ENCODE measurements at places on chromosomes 13 and 19.

- no peak for DNase-seq
Observed at GRCh38 chr19:18804643-18805042, 13.5 kb upstream of the COMP start.

GRCh38 chr19:51702103-51702824 is 9.1 kb downstream of the SPACA6 start:
- DNase-seq: no peak

- no peak for DNase-seq
Observed at GRCh38 chr19:1893791-1894190, 8.5 kb upstream of the ABHD17A start.

GRCh38 chr13:101556676-101557123 is 104.2 kb downstream of the ITGBL1 start:
- no peak for DNase-seq

- no peak for DNase-seq
Observed at GRCh38 chr19:1567848-1568227, 287 bp downstream of the MEX3D start.

DNA sequence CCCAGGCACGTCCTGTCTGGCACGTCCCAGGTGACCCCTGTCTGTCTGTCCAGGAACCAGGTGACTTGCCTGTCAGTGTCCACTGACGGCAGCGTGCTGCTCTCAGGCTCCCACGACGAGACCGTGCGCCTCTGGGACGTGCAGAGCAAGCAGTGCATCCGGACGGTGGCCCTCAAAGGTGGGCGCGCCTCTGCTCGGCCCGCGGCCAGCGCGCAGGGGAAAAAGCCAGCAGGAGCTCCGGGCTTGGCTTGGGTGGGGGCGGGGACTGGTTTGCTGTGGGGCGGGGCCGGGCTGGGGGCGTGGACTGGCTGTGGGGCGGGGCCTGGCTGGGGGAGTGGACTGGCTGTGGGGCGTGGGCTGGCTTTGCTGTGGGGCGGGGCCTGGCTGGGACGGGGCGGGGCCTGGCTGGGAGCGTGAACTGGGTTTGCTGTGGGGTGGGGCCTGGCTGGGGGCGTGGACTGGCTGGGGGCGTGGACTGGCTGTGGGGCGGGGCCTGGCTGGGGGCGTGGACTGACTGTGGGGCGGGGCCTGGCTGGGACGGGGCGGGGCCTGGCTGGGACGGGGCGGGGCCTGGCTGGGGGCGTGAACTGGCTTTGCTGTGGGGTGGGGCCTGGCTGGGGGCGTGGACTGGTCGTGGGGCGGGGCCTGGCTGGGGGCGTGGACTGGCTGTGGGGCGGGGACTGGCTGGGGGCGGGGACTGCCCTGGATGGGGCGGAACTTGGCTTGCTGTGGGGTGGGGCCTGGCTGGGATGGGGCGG is 7.2 kb downstream of the WDR18 start:
- DNase-seq: no peak

DNA sequence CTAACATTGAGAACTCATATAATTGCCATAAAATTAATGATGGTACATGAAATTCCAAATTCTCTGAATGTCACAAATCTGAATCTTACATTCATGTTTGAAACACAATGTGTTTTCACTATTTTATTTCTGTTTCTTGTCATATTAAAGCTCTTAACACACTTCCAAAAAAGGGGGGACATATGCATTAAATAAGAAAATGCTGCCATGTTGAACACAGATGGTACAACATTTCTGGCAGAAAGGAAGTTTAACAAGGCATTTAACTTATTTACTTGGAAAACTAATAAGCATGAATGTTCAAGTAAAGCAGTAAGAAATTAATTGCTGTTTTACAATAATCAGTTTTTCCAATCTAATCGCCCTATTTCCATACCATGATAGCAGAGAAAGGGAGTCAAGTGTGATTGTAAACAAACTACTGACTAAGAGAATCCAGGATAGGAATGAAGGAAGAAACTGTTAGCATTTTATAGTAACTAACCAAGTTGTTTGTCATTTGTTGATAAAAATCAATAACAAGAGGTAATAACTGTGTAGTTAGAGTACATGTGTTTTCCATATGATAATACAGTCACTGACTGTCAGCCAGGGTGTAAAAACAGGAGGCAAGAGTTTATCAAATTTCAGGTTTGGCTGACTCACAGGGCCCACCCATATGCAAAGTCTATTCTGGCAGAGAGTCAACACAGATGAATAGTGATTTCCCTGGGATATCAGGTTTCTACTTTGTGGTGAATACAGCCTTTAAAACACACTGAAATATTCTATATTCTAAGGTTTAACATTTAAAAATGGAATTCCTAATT is 5.7 kb upstream of the FOXO1 start:
- no peak for DNase-seq

GRCh38 chr19:17237747-17238706 is 7.7 kb downstream of the NR2F6 start:
- DNase-seq: no peak

- peak; percentile 12 for DNase-seq
Observed at GRCh38 chr19:4811328-4812131, 20.0 kb downstream of the TICAM1 start.

GRCh38 chr19:38039966-38040365 is 133.0 kb downstream of the SIPA1L3 start:
- no peak for DNase-seq

- no peak for DNase-seq
Observed at GRCh38 chr19:14477418-14478112, 2.4 kb upstream of the PTGER1 start.

- DNase-seq: no peak
Observed at GRCh38 chr13:21673789-21674489, 3.1 kb downstream of the FGF9 start.

GRCh38 chr13:88622362-88622973 is 951.3 kb downstream of the SLITRK5 start:
- DNase-seq: no peak

GRCh38 chr13:51942189-51942588 is 69.1 kb downstream of the ATP7B start:
- no peak for DNase-seq
